ENCODE measurements at places on chromosomes 6 and 20.

DNA sequence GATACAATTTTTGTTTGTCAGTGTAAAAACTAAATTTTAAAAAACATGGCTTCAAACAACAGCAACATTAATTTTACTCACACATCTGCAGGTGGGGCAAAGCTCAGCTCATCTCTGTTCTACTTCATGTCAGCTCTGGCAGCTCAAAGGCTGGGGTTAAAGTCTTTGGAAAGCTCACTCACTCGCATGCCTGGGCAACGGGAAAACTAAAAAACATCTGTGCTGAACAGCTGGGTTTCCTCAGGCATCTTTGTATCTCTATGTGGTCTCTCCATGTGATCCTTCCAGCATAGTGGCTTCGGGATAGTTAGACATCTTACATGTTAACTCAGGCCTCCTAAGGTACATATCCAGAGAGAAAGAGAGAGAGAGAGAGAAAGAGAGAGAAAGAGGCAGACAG is 499.6 kb downstream of the RFPL4B start:
- DNase-seq = no peak

DNA sequence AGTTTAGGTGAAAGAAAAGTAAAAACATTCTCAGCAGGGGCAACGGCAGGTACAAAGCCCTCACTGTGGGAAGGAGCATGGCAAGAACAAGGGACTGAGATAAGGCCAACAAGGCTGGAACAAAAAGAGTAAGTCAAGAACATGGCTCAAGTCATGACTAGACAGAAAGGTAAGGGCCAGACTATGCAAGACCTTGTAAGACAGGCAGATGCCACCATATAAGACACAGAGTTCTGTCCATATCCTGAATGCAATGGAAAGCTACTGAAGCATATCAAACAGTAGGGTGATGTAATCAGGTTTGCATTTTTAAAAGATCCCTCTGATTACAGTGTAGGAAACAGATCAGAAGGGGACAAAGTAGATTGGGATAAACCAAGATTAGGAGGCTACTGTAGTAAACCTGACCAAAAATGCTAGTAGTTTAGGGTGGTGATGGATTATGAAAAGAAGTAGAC is 5.5 kb downstream of the REV3L start:
- peak; percentile 15 for DNase-seq

- DNase-seq = no peak
Observed at GRCh38 chr6:3414327-3415081, 42.3 kb downstream of the SLC22A23 start.

GRCh38 chr20:50284811-50285375 is 94.3 kb downstream of the CEBPB start:
- no peak for DNase-seq

DNA sequence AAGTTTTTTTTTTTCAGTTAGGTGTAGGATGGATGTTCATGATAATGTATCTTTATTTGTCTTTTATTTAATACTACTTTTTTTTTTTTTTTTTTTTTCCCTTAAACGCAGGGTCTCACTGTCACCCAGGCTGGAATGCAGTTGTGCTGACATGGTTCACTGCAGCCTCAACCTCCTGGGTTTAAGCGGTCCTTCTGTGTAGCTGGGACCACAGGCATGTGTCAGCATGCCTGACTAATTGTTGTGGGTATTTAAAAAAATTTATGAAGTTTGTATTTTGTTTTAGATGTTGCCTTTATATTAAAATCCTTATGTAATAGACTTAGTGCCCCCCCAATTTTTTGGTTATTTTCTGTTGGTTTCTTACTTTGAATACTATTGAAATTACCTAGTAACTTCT is 42.6 kb downstream of the NCOA3 start:
- DNase-seq = no peak

GRCh38 chr6:33784787-33785186 is 4.1 kb downstream of the LEMD2 start:
- DNase-seq = no peak

GRCh38 chr6:11773581-11773980 is 5.0 kb downstream of the ADTRP start:
- no peak for DNase-seq

- DNase-seq = no peak
Observed at GRCh38 chr20:22452442-22453011, 131.8 kb downstream of the FOXA2 start.

- DNase-seq = no peak
Observed at GRCh38 chr6:128827675-128828464, 55.1 kb upstream of the LAMA2 start.

DNA sequence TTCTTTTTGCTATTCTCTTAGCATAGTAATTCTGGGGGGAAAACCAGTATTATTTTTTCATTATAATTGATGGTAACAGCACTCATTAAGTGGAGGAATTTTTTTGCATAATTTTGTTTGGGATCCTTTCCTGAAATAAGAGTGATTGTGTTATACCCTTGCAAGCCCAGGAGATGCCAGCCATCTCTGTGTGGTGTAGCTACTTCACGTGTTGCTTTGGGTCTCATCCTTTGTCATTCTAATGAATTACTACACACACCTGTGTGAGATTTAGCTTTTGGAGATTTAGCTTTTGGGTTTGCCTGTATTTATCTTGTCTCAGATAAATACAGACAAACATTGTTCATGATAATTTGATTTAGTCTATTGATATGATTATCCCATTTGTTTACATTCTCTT is 76.5 kb downstream of the SH3BGRL2 start:
- no peak for DNase-seq

DNA sequence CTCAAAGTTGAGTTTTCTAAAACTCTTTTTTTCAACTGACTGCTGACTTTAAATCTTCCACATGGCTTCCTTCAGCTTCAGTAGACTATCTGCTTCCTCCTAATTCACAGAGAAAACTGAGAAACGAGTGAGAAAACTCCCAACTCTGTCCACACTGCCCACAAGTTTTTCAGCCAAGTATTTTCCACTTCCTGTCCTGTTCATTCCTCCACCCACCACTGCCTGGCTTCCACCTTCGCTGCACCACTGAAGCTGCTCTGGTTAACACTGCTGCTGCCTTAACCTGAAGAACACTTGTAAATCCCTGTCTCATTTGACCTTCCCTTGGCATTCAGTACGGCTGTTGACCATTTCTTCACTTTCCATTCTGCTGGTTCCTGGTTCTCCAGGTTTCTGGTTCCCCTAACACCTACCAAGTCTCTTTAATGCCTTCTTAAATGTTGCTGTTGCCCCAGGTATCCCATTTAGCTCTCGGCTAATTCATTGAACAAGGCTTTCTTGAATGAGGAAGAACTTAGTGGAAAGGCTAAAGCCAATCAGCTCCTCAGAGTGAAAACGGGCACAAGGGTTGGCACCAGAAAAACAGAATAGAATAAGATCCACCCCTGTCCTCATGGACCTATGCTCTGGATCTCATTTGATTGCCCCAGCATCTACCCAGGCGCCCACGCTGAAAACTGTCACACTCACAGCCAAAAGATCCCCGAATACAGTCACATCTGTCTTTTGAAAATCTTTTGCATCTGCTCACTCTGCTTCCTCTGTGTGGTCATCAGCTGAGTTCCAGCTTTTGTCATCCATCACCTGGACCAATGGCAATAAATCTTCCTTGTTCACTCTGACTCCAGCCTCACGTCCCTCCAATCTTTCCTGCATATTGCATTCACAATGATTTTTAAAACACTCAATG is 104.4 kb upstream of the TAB2 start:
- no peak for DNase-seq

DNA sequence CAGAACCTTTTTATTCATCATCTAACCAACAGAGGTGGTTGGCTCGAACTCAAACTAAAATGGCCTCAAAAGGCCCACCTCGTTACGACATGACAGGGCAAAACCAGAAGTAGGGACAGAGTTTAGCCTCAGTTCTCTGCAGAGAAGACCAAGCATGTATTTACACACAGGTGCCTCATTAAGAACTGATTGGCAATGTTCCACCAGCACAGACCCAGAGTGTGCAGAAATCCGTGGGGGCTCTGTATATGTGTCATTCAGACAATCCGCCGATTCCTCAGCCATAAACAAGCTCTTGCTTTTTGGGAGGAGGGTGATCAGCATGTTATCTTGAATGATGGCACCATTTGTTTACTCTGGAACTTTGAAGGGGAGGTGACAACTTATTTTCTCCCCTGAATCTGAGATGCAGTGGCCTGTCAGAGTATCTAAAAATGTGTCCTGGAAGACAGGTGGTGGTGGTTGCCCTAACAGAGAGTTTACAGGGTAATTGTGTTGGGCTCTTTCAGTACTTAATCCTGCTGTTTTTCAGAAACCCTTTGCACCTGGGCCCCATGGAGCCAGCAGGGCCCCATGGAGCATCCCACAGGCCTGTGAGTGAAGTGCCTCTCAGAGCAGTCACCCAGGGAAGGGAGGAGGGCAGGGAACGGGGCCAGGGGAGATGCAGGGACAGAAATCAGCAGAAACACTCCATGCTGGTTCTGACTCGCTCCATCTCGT is 29.1 kb upstream of the C20orf203 start:
- no peak for DNase-seq

DNA sequence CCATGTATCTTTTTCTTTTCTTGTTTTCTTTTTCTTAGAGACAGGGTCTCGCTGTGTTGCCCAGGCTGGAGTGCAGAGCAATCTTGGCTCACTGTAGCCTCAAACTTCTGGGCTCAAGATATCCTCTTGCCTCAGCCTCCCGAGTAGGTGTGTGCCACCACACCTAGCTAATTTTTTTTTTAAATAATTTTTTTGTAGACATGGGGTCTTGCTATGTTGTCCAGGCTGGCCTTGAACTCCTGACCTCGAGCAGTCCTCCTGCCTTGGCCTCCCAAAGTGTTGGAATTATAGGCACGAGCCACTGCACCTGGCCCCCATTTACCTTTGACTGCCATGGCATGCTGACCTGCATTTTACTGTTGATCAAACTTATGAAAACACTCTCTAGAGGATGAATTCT is 198.6 kb downstream of the SOX4 start:
- no peak for DNase-seq

DNA sequence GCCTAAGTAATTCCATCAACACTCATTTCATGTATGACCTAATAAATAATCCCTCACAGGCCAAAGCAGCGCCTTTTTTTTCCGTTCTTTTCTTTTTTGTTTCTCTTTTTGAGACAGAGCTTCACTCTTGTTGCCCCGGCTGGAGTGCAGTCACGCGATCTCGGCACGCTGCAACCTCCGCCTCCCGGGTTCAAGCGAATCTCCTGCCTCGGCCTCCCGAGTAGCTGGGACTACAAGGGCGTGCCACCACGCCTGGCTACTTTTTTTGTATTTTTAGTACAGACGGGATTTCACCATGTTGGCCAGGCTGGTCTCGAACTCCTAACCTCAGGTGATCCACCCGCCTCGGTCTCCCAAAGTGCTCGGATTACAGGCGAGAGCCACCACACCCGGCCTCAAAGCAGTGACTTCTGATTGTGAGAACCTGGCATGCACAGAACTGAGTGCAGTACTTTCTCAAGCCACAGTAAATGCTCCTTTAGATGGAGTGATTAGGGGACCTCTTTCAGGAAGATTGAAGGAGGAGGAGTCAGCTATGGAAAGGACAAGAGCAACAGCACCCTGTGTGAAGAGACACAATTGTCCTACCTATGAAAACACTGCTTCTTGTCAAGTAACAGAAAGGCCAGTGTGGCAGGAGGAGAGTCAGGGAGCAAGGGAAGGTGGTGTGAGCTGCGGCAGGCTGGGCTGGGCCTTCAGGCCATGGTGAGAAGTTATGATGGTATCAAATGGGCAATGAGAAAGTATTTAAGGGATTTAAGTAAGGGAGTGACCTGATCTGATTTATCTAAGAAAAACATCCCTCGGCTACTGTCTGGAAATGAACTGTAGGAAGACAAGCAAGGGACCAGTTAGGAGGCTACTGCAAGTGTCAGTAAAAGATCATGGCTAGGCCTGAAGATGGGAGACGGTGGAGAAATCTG is 1.7 kb upstream of the SCAF8 start:
- DNase-seq = no peak

- no peak for DNase-seq
Observed at GRCh38 chr20:35542990-35543389, 1.1 kb downstream of the ERGIC3 start.

DNA sequence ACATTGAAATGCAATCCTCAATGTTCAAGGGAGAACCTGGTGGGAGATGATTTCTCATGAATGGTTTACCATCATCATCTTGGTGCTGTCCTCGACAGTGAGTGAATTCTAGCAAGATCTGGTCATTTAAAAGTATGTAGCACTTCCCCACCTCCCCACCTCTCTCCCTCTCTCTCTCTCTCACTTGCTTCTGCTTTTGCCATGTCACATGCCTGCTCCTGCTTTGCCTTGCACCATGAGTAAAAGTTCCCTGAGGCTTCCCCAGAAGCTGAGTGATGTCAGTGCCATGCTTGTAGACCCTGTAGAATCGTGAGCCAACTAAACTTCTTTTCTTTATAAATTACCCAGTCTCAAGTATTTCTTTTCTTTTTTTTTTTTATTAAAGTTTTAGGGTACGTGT is 60.5 kb downstream of the DST start:
- no peak for DNase-seq

DNA sequence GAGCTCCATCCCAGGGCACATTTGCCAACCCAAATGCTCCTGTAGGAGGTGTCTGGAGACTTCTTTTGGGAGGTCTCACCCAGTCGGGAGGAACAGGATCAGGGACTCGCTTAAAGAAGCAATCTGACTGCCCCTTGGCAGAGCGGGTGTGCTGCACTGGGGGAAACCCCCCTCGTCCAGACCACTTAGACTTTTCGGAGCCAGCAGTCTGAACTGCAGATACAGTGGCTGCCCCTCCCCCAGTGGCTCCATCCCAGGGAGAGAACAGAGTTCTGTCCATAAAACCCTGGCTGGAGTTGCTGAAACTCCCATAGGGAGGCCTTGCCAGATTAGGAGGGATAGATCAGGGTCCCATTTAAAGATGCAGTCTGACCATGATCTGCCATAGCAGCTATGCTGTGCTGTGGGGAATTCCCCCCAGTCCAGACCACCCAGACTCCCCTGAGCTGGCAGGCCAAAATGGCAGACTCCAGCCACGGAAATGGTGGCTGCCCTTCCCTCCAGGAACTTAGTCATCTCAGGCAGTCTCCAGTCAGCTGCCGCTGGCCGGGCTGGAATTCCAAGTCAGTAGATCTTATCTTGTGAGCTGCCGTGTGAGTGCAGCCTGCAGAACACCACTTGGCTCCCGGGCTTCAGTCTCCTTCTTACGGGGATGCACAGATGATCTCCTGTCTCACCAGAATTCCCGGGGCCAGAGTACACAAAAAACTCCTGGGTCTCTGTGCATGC is 278.1 kb upstream of the SASH1 start:
- DNase-seq = no peak

- DNase-seq = no peak
Observed at GRCh38 chr6:2877960-2878359, 25.1 kb downstream of the SERPINB9 start.

DNA sequence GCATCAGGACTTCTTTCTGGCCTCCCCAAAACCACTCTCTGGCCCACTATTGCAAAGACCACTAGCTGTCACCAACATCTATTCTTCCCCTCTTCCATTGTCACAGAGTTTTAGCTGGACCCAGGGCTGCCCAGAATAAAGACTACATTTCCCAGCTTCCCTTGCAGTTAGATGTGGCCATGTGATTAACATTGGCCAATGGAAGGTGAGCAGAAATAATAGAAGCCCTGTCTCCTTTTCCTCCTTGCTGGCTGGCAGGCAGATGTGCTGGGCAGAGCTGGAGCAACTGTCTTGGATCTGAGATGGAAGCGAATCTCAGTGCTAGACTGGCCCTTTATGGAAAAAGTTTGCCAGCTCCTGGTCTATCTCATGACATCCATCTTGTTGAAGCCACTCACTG is 97.0 kb downstream of the KCNB1 start:
- DNase-seq = peak; percentile 10
